ENCODE measurements at places on chromosomes 4 and X.

DNA sequence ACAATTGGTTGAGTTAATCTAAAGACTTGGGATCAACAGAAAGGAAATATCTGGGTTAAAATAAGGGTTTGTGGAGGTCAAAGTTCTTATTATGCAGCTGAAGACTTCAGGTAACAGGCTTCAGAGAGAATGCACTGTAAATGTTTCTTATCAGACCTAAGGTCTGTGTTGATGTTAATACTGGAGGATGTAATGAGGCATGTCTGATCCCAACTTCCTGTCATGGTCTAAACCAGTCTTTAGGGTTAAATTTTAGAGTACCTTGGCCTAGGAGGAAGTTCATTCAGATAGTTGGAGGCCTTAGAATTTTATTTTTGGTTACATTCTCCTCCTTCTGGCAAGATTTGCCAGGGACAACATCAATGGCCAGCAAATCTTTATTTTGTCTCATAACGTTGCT, 72.1 kb upstream of the GC start:
- H3K36me3 ChIP-seq = no peaks in the 10 kb centered on the region
- DNase-seq = no peak
- no peak overlapping the region for H3K27ac ChIP-seq

- no peak for DNase-seq
- no peak overlapping the region for H3K4me3 ChIP-seq
- H3K4me1 ChIP-seq = no peaks in the 10 kb centered on the region
- H3K36me3 ChIP-seq = no peaks in the 10 kb centered on the region
- H3K27ac ChIP-seq = no peak overlapping the region
These were observed 552.3 kb downstream of the PCDH7 start for GRCh38 chr4:31272331-31273061.

GRCh38 chrX:147180886-147181285, 366.3 kb upstream of the CXorf51A start:
- H3K4me3 ChIP-seq = no peak overlapping the region
- no peak overlapping the region for H3K27ac ChIP-seq
- H3K27me3 ChIP-seq = no peaks in the 10 kb centered on the region
- no peak for DNase-seq
- H3K4me1 ChIP-seq = no peaks in the 10 kb centered on the region

GRCh38 chrX:139783959-139784358, 76.0 kb upstream of the MCF2 start:
- no peaks in the 10 kb centered on the region for H3K27me3 ChIP-seq
- H3K4me1 ChIP-seq = peaks cover 2% of the 10 kb centered on the region
- DNase-seq = no peak
- no peak overlapping the region for H3K27ac ChIP-seq

GRCh38 chr4:148196164-148196563, 246.1 kb downstream of the NR3C2 start:
- no peak overlapping the region for H3K27ac ChIP-seq
- H3K4me3 ChIP-seq = no peak overlapping the region
- DNase-seq = no peak
- no peaks in the 10 kb centered on the region for H3K4me1 ChIP-seq
- H3K36me3 ChIP-seq = peaks cover 18% of the 10 kb centered on the region
- H3K27me3 ChIP-seq = no peaks in the 10 kb centered on the region

DNA sequence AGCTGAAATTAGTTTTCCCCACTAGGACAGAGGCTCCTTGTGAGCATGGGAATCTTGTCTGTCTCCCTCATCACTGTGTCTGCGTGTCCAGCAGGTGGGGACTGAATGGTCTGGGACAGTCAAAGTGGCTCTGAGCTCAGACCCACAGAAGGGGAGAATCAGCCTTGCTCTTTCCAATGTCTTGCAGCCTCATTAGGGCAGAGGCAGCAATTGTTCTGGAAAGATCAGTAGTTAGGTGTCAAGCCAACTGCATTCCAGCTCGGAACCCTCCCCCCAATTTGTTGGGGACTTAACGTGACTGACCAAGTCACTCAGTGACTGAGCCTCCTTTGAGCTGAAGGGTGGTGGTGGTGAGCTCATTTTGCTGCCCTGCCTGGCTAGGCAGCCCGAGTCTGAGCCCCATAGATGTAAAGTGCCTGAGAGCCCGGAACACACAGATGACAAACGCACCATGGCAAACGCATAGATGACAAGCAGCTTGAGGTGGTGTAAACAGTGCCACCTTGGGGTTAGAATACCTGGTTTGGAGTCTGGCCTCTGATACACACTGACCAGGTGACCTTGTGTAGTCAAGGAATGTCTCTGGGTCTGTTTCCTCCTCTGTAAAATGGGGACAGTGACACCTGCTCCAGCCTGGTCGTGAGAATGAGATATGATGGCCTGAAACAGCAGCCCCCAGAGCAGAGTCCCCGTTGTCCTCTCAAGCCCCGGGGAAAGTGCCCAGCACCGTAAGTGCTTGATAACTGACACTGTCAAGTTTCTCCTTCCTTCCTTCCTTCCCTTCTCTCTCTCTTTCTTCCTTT, 2.7 kb upstream of the SORCS2 start:
- H3K27ac ChIP-seq = no peak overlapping the region
- no peaks in the 10 kb centered on the region for H3K36me3 ChIP-seq
- peaks cover 29% of the 10 kb centered on the region for H3K27me3 ChIP-seq
- DNase-seq = no peak
- no peak overlapping the region for H3K4me3 ChIP-seq
- H3K4me1 ChIP-seq = peaks cover 2% of the 10 kb centered on the region

- no peak for DNase-seq
- no peaks in the 10 kb centered on the region for H3K36me3 ChIP-seq
- no peak overlapping the region for H3K27ac ChIP-seq
- no peaks in the 10 kb centered on the region for H3K27me3 ChIP-seq
- no peaks in the 10 kb centered on the region for H3K4me1 ChIP-seq
These were observed 170.2 kb downstream of the FAT4 start for GRCh38 chr4:125484912-125485311.

GRCh38 chr4:148373093-148373492, 69.1 kb downstream of the NR3C2 start:
- no peaks in the 10 kb centered on the region for H3K36me3 ChIP-seq
- peaks cover 36% of the 10 kb centered on the region for H3K4me1 ChIP-seq
- H3K4me3 ChIP-seq = no peak overlapping the region

- H3K4me3 ChIP-seq = peak within 1 kb of the TSS; percentile 73
- peaks cover 5% of the 10 kb centered on the region for H3K4me1 ChIP-seq
- H3K27me3 ChIP-seq = peaks cover 2% of the 10 kb centered on the region
- peak; percentile 69 for DNase-seq
- no peaks in the 10 kb centered on the region for H3K36me3 ChIP-seq
These were observed at the start of gene PIR for GRCh38 chrX:15493118-15493962. Gene PIR (minus strand): TSS chrX:15493333. CDS start chrX:15491257, 2,076 bp downstream.

DNA sequence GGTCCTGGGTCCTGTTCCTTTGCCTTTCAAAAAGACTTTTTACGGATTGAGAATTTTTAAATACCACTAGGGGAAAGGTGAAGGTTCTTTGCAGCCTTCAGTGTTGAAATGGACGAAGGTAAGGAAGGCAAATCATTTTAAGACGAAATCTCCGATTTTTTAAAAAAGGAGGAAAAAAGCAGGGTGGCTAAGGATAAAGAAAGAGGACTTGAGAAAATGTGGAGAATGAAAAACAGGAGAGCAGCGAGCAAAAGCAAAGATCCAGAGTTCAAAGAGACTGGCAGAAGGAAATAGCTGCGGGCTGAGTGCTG, 314 bp downstream of the EPHA5 start:
- H3K27ac ChIP-seq = no peak overlapping the region
- no peak overlapping the region for H3K4me3 ChIP-seq
- no peaks in the 10 kb centered on the region for H3K36me3 ChIP-seq
- H3K4me1 ChIP-seq = peaks cover 6% of the 10 kb centered on the region
- H3K27me3 ChIP-seq = peaks cover 39% of the 10 kb centered on the region

DNA sequence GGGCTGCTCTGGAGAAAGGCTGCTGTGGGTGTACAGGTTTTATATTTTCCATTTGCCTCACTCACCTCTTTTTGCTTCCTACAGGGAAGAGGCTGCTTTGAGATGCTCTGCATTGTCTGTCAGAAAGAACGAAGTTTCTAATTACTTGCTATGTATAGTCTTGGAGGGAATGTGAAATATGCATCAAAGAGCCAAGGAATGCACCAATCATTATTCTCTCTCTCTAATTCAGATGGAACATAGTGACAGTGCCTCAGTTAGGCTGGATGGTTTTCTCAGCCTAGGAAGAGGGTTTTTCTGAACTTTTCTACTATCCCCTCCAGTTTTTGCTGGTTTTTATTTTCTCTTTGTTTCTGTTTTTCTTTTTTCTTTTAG, 106.8 kb upstream of the SLC4A4 start:
- no peak overlapping the region for H3K27ac ChIP-seq
- H3K4me1 ChIP-seq = peaks cover 2% of the 10 kb centered on the region
- no peak for DNase-seq
- peaks cover 1% of the 10 kb centered on the region for H3K27me3 ChIP-seq
- no peaks in the 10 kb centered on the region for H3K36me3 ChIP-seq

DNA sequence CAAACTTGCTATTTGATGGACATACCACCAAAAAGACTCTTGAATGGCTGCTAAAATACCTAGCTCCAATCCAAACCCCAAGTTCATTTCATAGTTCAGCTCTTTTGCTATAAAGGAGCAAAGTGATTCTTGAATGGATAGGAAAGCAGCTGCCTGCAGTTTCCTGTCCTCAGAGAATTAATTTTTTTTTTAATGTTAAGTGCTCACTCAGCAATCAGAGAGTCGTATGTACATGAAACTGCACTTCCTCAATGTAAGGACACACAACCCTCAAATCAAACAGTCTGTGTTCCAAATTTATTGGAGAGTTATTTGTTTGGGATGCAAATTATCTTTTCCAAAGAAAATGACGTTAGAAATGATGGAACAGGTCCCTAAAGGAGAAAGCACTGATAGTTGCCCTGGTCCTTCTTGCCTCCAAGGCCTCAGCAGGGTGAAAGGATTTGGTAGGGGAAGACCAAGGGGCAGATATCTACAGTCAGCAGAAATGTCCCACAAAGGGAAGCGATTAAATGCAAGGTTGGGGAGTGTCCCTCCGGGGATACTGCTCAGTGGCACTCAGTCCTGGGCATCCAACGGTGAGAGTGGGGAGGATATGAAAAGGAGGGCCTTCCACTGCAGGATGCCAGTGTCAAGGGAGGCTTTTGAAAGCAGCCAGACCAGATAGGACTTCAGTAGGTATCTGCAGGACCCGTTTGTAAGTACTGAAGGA, 67.2 kb upstream of the RASGEF1B start:
- DNase-seq = no peak
- no peak overlapping the region for H3K4me3 ChIP-seq
- H3K4me1 ChIP-seq = no peaks in the 10 kb centered on the region
- no peak overlapping the region for H3K27ac ChIP-seq
- peaks cover 3% of the 10 kb centered on the region for H3K36me3 ChIP-seq
- no peaks in the 10 kb centered on the region for H3K27me3 ChIP-seq

All from activated CD8-positive, alpha-beta T cell treated with anti-CD3 and anti-CD28 coated beads for 36 hours (primary cell).